M059J (cell line): ENCODE measurements at places on chromosomes 12 and 14.

DNA sequence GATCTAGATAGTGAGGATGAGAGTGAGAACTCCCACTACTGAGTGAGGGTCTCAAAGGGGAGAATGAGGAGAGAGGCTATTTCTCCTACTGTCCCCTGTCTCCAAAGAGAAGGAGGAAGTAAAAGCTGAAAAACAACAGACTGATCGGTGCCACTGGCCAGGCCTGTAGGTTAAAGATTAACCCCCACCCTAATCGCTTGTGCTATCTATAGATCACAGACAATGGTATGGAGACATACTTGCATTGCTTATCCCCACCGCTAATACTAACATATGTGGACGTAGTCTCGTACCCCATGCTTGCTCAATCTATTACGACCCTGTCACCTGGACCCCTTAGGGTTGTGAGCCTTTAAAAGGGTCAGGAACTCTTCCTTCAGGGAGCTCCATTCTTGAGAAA, 777.9 kb upstream of the TMEM132C start:
- no peak for DNase-seq

- peak; percentile 70 for DNase-seq
These were observed 18.3 kb downstream of the SLC25A47 start for GRCh38 chr14:100341301-100342031.

DNA sequence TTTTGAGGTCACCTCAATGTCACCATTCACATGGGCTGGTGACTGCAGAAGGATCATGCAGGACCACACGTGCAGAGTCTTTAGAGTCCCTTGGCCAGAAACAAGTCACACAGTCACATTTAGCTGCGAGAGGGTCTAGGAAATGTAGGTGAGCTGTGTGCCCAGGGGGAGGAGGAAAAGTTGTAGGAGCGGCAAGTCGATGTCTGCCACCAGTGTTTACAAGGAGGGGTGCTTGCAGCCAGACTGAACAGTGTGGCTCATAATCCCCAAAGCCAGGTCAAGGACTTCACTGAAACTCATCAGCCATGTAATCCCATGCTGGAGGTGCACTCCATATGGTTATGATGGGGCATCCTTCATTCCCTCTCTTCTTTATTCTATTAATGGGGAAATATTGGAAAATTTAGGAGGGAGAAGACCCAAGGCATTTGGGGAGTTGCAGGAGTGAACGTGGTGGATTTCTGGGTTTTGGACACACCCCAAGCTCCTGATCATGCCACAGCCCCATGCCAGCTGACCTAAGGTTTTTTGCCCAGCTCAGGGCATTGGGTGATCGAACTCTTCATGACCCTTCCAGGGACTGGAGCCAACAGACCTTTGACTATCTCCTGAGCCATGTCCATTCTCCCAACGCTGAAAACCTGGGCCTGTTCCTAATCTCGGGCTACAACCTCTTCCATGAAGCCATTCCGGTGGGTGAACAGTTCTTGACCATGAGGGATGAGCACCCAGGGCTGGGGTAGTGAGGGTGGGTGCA, 7.2 kb downstream of the DAO start:
- no peak for DNase-seq

GRCh38 chr12:65533177-65533883, 254.8 kb downstream of the MSRB3 start:
- DNase-seq, result peak; percentile 93

- DNase-seq, result no peak
These were observed 7.4 kb downstream of the SMOC1 start for GRCh38 chr14:69886453-69887242.

- DNase-seq, result peak; percentile 89
These were observed 55.9 kb downstream of the DYNC1H1 start for GRCh38 chr14:102020058-102020971.

- DNase-seq, result peak; percentile 12
These were observed 711.9 kb downstream of the C12orf50 start for GRCh38 chr12:87317302-87317701.

- no peak for DNase-seq
These were observed 283.0 kb upstream of the RTL1 start for GRCh38 chr14:101186544-101186943.

DNA sequence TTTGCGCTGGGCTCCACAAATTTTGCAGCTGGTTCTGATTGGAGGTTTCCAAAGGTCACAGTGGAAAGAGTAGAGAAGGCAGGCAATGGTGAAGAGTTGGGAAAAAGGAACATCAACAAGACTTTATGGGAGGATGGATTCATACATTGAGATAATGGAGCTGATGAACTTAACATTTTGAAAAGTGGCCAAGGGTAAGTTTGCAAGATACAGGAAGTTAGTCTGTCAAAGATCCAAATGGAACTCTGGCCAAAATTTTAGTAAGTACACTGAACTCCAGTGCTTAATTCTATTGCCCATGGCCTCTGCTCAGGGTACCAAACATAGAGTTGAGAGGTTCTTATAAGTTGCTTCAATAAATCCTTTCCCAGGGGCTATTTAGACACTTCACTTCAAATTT, 15.6 kb downstream of the CCER1 start:
- peak; percentile 31 for DNase-seq

- peak; percentile 29 for DNase-seq
These were observed 74.2 kb downstream of the PRORP start for GRCh38 chr14:35196571-35196970.

DNA sequence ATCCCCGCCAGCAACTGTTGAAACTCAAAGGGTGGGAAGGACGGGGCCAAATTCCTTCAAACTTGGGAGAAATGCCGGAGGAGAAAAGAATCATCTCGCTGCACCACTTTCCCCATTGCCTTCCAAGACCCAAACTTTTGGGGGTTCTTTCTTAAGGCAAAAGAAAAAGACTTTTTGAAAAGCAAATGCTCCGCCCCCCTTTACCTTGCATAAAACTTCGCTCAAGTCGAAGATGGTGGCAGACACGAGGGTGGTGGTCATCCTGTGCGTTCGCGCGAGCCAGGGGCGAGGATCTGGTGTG, 239 bp downstream of the ZFP36L1 start:
- no peak for DNase-seq

- peak; percentile 56 for DNase-seq
These were observed 54.7 kb upstream of the PLEKHG3 start for GRCh38 chr14:64649383-64649998.

- no peak for DNase-seq
These were observed 5.7 kb upstream of the STYX start for GRCh38 chr14:52724360-52724644.
